ENCODE measurements at places on chromosomes 7 and 10.

- no peak for DNase-seq
Observed at GRCh38 chr7:102450242-102450641, 14.4 kb downstream of the ALKBH4 start.

GRCh38 chr7:54747234-54747633 lies 11.8 kb downstream of the SEC61G start:
- no peak for DNase-seq

GRCh38 chr10:14478604-14479003 lies 147.9 kb upstream of the FRMD4A start:
- DNase-seq: peak; percentile 64

- peak; percentile 37 for DNase-seq
Observed at GRCh38 chr7:93055543-93056107, 62.2 kb downstream of the SAMD9 start.

GRCh38 chr7:83156006-83156405 lies 6.7 kb downstream of the PCLO start:
- no peak for DNase-seq

DNA sequence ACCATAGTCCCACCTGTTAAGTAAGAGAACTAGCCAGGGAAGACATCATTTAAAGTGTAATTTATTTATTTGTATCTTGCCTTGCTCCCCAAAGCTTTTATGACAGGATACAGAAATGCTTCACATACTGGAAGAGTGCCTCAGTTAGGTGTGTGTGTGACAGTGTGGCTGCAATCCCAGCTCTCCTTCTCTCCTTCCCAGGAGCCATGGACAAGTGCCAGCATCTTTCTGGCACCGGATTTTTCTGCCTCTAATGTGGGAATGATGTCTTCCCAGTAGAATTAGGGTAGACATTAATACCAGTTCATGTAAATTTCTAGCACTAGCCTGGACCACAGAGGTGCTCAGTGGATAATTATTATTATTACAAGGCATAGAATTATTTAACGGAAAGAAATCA lies 30.3 kb upstream of the ATXN7L1 start:
- DNase-seq: no peak

DNA sequence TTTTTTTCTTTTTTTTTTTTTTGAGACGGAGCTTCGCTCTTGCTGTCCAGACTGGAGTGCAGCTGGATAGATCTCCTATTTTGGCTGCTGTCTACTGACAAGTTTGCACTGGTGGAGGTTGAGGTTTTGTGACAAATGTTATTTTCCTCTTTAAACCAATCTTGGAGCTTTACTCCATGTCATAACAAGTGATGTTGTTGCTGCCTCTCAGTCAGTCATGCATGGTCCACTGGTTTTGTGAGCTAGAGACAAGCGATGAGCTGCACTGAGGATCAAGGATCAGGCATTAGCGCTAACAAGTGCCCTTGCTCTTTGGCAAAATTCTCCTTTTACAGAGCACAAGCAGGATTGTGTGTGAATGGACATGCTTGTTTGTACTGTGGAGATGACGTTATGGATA lies 805 bp upstream of the WDFY4 start:
- DNase-seq: no peak

DNA sequence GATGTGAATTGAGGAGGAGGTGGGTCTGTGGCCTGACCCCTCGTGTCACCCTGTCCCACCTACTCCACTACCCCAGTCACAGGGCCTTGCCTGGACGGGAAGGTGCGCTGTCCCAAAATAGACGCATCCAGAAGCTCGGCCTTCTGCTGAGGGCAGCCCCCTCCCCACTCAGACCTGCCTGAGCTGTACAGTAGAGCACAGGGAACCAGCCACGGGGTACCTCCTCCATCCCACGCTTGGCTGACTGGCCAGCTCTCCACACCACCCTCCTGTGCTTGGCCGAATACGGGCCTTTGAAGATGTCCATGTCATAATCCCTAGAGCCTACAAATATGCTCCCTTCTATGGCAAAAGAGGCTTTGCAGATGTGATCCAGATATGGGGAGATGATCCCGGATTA lies 88.3 kb downstream of the CHST15 start:
- DNase-seq: no peak

DNA sequence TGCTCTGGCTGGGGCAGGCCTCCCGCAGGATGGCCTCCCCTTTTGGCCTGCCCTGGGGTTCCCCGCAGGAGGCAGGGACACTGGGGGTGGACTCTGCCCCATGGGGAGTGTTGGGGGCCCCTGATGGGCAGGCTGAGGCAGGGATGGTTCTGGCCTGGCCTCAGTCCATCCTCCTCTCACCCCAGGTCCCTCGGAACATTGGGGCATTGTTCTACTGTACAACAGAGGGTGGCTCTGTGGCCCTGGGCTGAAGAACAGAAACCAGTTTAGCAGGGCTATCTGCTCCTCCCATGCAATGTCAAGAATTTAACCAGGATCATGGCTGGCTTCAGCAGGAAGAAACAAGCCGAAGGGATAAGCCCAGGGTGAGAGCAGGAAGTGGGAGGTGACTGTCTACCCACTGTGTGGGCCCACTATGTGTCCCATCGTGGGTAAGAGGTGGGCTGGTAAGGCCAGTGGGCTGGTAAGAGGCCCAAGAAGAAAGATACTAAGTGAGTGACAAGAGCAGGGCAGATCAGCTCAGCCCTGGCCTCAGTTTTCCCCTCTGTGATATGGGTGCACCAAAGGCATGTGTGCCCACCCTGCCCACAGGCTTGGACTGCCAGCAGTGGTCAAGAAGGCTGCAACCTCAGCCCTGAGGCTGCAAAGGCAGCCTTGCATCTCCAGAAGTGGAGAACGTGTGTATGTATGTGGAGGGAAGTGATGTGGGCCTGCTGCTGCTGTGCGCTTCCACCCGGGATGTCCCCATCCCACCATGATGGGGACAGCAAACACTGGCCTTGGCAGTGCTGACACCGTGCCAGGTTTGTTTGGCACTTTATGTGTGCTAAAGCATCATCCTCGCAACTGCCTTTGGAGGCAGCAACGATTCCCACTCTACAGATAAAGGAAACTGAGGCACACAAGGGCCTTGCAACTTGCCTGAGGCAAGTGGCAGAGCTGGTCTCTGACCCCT lies 138.9 kb downstream of the SH3PXD2A start:
- DNase-seq: no peak

GRCh38 chr7:5526100-5526905 lies 102.7 kb upstream of the TNRC18 start:
- DNase-seq: peak; percentile 22
